ENCODE measurements at places on chromosomes 1 and 21.

- no peak for DNase-seq
Measured at GRCh38 chr1:221902961-221903360, 161.1 kb upstream of the DUSP10 start.

- no peak for DNase-seq
Measured at GRCh38 chr1:206945779-206946178, 487 bp downstream of the PIGR start.

- no peak for DNase-seq
Measured at GRCh38 chr1:31633117-31633516, 11.6 kb downstream of the PEF1 start.

DNA sequence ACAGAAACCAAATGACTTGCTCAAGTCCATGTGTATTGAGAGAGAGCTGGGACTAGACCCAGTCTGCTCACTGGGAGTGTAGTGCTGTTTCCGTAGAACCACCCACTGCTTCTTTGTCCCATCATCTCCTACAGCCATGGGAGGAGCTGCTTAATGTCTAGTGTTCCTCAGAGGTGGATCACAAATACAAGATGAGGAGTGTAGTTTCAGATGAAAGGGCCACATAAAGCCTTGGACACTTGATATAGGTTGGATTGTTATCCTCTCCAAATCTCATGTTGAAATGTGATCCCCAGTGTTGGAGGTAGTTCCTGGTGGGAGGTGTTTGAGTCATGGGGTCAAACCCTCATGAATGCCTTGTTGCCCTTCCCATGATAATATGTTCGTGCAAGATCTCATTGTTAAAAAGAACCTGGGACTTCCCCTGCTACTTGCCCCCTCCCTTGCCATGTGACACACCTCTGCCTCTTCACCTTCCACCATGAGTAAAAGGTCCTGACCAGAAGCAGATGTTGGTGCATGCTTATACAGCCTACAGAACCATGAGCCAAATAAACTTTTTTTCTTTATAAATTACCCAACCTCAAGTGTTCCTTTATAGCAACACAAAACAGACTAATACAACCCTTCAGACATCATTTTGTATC lies 127.5 kb upstream of the DNAH14 start:
- DNase-seq = no peak

GRCh38 chr1:212686069-212686468 lies 13.6 kb downstream of the BATF3 start:
- DNase-seq = no peak

Measured in DMS 273 treated with DMSO at 0.1 percent for 48 hours (cell line).